Glomerular endothelial cell (primary cell): ENCODE measurements at places on chromosomes 3 and 15.

DNA sequence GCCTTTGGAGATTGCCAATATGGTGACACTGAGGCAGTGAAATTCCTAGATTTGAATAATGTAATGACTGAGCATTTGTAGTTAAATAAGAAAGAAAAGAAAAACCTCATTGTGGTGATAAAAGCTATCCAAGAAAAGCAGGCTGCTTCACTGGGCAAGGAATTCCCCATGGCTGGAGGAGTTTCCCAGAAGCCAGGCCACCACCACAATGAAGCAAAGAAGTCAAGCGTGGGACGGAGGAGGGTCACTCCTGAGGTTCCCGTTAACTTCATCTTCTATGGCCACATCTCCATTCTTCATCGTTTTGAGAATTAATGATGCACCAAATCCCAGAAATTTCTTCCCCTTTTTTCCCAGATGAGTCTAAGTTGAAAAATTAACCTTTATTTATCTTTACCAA is 185.8 kb upstream of the BCL6 start:
- no peak for DNase-seq

- DNase-seq = no peak
Observed at GRCh38 chr3:73098873-73099272, 37.4 kb downstream of the EBLN2 start.

GRCh38 chr3:120147072-120147871 is 53.0 kb upstream of the GSK3B start:
- no peak for DNase-seq

GRCh38 chr3:23341147-23341838 is 138.2 kb downstream of the UBE2E2 start:
- DNase-seq = no peak

- DNase-seq = no peak
Observed at GRCh38 chr3:73255609-73256029, 194.2 kb downstream of the EBLN2 start.

DNA sequence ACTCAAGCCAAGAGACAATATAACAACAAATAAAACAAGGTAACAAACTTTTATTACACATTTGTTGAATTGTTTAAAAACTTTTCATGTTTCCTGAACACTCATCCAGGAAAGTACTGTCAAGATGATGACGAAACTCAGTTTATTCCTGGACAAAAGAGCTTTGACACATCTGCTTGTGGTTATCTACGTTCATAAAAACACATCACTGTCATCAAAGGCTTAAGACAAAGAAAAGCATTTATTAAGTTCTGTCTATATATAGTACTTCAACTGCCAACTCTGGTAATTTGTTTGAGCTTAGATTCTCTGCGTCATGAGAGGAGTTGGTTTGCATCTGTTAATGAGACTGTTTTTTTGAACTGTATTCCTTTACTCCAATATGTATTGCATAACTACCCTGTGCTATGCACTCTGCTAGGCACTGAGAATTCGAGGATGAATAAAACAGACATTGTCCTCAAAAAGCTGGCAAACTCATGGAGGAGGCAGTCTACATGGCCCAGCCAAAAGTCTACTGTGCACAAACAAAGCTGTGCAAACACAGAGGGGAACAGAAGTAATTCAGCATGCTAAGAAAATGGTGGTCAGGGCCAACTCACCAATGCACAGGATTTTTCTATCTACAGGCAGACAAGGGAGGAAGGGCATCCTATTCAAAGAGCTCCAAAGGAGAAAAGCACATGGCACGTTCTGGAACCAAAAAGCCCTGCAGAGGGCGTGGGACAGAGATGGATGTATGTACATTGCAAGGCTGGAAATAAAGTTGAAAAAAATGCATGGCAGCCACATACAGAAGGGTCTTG is 21.5 kb downstream of the PLD1 start:
- peak; percentile 97 for DNase-seq

DNA sequence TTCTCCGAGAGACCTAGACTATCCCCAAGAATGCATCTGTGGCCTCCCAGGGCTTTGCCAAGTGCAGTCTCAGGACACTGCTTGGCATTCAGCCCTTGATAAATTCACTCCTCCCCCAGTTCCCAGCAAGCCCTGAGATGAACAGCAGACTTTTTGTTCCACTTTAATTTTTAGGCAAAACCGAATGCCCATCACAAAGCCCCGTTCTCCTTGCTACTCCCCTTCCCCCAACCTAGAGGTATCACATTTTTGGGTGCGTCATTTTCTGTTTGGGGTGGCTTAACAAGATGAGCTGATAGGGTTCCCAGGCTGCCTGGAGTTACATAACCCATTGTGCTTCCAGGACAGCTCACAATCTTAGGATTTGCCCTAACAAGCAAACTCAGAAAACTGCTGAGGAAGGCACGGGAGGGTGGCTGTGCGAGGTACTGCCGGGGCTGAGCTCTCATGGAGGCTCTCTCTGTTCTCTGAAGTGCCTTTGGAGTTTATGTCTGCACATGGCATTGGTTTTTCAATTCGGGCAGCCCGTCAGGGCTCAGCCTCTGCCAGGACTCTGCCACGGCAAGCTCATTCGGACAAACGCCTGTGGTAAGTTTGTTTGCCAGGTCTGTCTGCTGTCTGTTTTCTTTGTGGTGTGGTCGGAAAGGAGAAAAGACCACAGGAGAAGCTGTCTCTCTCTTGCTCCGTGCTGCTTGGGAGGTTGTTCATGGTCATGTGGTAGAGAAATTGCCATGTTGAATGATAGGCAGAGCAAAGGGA is at the start of gene TRAK1:
Gene TRAK1 (plus strand): TSS at position 385 of the 759 bp plus-strand sequence. CDS start 113 bp downstream, at position 498.
- no peak for DNase-seq

GRCh38 chr3:96331341-96331740 is 483.1 kb upstream of the EPHA6 start:
- DNase-seq = no peak

DNA sequence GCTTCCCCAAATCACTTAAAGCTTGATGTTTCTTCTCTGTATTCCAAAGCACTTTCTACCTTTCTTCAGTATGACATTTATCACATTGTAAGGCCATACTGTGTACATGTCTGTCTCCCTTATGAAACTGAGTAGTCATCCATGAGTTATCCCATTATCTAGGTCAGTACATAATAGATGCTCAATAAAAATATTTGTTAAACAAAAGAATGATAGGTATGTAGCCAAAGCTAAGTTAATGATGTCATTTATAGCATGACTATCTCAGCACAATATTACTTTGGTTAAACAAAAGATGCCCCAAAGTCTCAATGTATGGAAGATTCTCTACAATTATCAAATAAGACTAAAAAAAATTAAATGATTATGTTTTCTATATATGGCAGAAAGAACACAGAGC is 3.1 kb upstream of the TMCO5A start:
- DNase-seq = no peak

DNA sequence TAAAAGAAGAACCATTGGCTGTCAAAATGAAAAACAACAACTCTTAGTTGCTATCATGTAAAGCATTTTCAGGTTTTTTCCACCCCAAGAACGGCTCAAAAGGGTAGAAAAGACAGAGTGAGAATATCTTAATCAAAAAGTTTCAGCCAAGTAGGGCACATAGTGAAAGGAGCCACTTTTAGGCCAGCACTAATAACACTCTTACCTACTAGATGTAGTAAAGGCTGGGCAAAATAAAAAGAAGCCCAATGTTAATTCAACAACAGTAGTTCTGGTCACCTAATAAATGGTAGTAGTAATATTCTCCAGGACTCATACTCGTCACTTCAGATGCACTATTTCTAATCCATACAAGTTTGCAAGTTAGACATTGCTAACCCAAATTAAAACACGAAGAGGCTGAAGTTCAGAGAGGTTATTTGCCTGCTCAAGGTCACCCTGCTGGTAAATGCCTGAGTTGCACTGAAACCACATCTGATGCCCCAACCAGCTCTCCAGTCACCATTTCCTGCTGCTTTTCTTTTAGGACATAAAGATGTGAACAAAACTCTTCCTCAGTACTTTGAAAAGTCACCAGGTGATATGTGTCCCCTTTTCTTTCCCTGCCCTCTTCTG is 7.5 kb downstream of the GOLIM4 start:
- no peak for DNase-seq

DNA sequence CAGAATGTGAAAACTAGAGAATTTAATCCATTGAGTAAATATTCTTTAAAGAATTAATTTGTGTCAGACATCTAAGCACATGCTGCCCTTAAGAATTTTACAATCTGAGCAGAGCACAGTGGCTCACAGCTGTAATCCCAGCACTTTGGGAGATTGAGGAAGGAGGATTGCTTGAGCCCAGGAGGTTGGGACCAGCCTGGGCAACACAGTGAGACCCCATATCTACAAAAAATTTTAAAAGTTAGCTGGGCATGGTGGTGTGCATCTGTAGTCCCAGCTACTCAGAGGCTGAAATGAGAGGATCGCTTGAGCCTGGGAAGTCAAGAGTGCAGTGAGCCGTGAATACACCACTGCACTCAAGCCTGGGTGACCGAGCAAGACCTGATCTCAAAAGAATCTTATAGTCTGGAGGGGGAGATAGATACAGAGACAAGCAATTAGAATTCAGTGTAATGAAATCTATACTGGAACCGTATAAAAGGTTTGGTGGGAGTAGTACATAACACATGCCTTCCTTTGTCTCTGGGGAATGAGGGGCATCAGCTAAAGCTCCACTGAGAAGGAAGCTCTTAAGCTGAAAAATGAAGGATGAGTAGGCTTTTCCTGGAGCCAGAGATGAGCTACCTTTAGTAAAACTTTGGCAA is 21.2 kb downstream of the ATP11B start:
- no peak for DNase-seq
